ENCODE measurements at places on chromosomes 1 and 21.

DNA sequence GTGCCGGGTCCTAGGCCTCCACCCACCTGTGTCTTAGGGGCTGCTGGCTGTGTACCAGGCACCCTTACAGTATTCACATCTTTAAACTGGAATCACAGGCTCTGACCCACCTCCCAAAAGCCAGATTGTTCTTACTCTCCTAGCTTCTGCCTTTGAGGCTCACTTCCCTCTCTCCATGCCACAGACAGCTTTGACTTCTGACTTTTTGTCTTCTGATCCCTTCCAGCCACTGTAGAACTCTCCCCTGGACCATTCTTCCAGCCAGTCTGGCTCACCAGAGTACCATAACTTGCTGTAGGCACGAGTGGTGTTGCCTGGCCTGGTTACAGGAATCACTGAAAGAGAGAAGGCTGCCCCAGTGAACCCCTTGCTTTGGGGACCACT is 58.1 kb upstream of the STUM start:
- no peak for DNase-seq

DNA sequence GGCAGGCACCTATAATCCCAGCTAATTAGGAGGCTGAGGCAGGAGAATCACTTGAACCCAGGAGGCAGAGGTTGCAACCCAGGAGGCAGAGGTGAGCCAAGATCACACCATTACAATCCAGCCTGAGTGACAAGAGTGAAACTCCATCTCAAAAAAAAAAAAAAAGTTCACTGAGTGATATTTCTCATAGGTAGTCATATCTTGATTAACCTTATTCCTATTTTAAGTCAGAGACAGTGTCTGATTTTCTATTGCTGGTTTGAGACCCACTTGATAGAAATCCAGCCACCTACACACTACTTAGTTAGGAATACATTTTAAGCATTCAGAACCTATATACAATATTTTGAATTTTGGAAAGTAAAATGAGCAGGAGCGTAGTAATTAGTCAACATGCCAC is 357.4 kb upstream of the ADGRL2 start:
- DNase-seq: no peak

- DNase-seq: no peak
Observed at GRCh38 chr1:208118841-208119606, 125.2 kb downstream of the PLXNA2 start.

GRCh38 chr1:230341162-230341546 is 85.0 kb downstream of the PGBD5 start:
- no peak for DNase-seq

- no peak for DNase-seq
Observed at GRCh38 chr1:95701450-95702173, 467.6 kb downstream of the RWDD3 start.

DNA sequence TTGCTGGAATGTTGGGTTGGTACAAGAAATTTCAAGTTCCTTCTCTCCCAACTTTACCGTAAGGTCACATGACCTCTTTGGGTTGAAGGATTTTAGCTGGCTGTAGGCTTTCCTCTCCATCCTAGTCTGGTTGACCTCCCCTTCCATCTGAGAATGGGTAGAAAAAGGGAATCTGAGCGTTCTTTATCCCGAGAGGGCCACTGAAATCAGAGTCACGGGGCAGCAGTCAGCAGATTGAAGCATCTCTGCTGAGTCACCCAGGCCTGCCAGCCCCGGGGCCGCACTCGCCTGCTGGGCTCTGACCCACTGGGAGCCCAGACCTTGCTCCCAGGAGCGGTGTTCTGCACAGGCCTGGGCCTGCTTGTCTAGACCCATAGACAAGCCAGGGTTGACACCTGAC is 31.0 kb downstream of the TMCC2 start:
- DNase-seq: no peak

DNA sequence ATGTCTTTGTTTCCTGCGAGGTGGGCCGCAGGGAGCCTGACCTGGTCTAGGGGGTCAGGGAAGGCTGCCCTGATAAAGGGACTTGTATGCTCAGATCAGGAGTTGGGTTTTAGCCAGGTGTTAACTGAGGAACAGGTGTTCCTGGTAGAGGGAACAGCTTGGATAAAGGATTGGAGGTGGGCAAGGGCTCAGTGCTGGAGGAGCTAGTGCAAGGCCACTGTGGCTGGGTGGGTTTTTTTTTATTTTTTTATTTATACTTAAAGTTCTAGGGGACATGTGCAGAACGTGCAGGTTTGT is 31.1 kb downstream of the A3GALT2 start:
- DNase-seq: no peak

DNA sequence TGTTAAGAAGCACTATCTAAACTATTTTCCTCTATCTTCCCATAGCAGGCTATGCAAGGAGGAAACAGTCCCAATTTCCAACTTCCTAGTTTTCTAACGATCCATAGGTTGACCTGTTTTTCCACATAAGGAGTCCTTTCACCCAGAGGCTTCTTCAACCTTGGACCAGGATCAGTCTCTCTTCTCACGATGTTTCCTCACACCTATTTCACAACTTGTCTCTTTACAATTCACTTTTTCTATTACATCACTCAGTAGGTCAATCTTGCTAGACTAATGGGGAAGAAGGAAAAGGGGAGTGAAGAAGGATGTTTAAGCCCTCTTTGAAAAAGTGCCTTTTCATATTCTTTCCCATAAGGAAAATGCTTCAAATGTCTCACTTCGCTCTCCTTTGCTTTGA is 15.9 kb downstream of the PALMD start:
- no peak for DNase-seq

DNA sequence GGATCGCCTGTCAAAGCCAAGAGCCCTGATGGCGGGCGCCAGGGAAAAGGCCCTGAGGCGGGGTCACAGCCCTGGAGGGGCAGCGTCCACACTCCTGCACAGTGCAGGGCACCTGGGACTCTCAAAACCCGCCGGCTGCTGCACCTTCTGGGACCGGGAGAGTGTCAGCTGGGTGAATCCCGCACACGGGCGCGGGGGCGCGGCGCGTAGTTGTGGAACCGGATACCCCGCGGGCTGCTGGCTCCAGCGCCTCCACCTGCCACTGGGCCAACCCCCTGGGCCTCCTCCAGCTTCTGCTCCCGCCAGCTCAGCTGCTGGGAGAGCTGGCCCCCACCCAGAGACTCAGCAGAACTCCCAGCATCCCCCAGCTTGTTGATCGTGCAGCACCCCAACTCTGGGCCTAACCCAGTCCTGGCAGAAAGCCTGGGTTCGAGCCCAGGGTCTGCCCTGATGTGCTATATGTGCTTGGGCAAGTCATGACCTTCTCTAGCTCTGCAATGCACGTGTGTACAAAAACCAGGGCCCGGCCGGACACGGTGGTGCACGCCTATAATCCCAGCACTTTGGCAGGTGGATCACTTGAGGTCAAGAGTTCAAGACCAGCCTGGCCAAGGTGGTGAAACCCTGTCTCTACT is 33.8 kb downstream of the NECAP2 start:
- DNase-seq: no peak

- DNase-seq: no peak
Observed at GRCh38 chr1:32242341-32242851, 4.6 kb upstream of the FAM167B start.

- peak; percentile 22 for DNase-seq
Observed at GRCh38 chr1:192809307-192810252, 741 bp downstream of the RGS2 start.

DNA sequence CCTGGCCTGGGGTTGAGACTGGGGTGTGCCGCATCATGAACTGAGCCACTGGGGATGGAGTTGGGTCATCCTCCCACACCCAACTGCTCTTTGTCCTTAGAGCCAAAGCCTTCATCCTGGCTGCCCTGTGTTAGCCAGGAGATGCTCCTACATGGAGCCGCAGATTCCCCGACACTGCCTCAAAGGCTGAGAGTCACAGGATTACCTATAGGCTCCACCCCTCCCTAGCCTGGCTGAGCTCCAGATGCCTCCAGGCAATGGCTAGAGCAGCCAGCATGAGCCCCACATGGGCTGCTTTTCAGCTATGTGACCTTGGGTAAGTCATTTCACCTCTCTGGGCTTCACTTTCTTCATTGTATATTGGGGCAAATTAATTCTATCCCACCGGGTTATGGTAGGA is 119.9 kb upstream of the POU3F1 start:
- no peak for DNase-seq

- no peak for DNase-seq
Observed at GRCh38 chr1:168932539-168932938, 174.0 kb upstream of the ATP1B1 start.

- DNase-seq: no peak
Observed at GRCh38 chr1:96927125-96927524, 205.5 kb downstream of the PTBP2 start.

GRCh38 chr1:89391686-89392085 is 27.8 kb downstream of the GBP6 start:
- no peak for DNase-seq

- DNase-seq: no peak
Observed at GRCh38 chr1:160363951-160364735, 2.7 kb upstream of the NHLH1 start.

DNA sequence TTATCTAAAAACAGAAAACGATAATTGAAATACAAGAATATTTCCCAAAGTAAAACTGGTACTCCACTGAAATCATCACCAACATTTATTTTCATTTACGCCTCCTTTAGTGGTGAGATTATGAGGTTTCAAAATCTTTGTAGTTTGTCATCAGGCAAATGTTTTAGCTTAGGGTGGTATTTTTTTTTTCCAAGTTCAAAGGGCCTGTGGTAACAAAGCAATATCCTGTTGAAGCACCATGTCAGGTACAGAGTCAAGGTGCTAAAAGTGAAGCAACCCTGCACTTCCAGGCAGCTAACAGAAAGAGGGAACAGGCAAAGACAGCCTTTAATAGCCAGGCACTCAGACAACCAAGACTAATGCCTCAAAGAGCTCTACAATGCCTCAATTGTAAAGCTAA is 89.2 kb downstream of the JAK1 start:
- no peak for DNase-seq

DNA sequence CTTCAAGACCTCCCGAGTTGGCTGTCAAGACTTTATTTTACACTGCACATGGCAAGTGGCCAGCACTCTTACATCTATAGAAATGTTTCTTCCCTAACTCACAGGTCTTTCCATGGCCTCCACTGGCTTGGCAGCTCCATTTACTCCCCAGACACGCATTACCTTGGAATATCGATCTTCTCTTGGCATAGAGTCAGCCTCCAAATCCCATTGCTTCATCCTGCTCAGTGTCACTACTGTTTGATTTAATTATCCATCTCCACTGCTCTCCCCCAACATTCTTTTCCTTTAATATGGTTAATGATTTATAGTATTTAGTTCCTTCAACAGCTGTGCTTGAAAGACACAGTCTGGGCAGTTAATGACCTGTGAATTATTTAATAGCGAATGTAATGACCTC is 241.2 kb upstream of the MAP1LC3C start:
- no peak for DNase-seq

GRCh38 chr1:38529391-38529790 is 330.2 kb downstream of the RRAGC start:
- no peak for DNase-seq

- DNase-seq: no peak
Observed at GRCh38 chr1:31159869-31160611, 79.6 kb downstream of the NKAIN1 start.

DNA sequence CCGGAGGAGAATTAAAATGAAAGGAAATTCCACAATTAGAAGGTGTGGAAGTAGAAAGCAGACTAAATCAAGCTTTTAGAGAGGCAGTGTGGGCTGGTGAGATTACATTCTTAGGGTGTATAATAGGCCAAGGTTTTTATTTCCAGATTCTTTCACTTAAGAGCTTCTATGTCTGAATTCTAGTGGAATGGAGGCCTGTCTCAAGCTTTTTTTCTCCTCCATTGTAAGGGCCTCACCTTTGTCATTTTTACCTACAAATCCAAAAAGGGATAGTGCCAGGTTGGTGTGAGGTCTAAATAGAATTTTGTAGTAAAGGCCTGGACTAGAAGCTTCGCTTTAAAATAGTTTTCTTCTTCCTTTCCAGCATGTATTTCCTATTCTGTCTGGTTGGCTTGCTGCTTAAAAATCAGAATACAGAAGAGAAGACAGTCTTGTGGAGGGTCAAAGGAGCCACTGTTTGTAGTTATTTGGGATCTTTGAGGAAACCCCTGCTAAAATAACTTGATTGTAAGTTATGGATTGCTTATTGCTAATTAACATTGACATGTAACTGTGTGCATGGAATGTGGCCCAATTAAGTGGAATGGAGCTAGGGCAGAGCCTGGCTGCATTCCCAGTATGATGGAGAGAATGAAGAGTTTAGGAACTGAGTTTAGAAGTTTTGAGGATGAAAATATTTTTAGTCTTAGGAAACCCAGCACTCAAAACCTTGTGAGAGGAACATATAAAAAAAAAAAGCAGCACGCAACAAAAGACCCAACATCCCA is 162.5 kb upstream of the B3GALT2 start:
- no peak for DNase-seq

DNA sequence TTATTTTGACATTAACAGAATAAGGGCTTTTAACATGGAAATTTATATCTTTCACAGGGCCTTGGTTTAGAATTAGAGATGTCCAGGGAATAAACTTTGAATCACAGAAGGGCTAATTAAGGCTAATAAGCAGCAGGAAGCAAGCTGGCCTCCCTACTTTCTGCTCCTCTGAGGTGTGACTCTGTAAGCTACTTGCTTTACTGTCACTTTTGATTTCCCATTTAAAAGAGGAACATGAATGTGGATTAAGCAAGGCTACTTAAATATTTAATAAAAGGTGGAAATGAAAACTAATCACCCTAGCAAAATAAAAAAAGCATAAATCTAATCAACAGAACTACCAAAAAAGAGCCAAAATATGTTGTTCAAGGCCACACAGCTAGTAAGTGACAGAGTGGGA is 28.9 kb upstream of the CD5L start:
- DNase-seq: no peak

GRCh38 chr1:198179556-198179981 is 22.8 kb downstream of the NEK7 start:
- no peak for DNase-seq

- no peak for DNase-seq
Observed at GRCh38 chr1:113303267-113303666, 87.0 kb upstream of the MAGI3 start.
